Activated naive CD4-positive, alpha-beta T cell treated with Interleukin-2 at 50 U/mL for 16 hours (primary cell): ENCODE measurements at places on chromosomes 7 and 10.

GRCh38 chr10:101062232-101063049, 652 bp downstream of the KAZALD1 start:
- peak; percentile 65 for DNase-seq

DNA sequence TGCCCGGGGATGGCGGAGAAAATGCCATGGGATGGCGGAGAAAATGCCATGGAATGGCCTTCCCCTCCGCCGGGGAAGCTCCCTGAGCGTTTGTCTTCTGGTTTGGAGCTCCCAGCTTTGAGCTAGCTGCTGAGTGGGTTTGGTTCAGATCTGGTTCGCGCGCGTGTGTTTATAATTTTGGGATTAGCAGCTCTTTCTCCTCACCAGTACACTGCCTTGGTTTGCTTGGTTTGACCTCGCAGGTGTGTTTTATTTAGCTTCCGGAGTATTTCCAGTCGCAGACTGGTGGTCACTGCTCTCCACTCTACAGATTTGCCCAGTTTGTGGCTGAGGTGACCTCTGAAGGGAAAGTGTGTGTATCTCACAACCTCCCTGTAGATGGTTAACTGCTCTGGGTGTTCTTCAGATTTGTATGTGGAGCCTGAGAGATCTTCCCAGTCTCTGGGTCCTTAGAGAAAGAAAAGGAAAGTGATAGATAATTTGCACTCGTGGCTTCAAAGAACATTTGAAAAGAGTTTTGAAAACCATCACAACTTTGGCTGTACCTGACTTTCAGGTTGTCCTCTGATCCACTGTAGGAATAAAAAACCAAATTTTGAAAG, 597 bp downstream of the ZNF277 start:
- DNase-seq = no peak

GRCh38 chr10:121413951-121414350, 184.3 kb downstream of the FGFR2 start:
- no peak for DNase-seq

DNA sequence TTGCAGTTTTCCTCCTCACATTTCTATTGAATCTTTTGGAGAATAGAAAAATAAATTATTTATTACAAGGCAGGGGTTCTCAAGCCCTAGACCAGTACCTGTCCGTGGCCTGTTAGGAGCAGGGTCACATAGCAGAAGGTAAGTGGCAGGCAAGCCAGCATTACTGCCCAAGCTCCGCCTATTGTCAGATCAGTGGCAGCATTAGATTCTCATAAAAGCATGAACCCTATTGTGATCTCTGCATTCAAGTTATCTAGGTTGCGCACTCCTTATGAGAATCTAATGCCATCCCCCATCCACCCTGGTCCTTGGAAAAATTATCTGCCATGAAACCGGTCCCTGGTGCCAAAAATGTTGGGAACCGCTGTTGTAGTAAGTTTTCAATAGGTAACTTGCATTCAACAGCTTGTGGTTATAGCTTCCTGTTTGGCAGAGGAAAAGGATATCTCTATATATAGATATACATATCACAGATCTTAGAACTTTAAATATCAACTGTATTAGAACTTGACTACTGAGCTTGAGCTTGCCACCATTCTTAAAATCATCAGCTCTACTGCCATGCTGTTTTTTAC, 165.1 kb downstream of the AHR start:
- DNase-seq = no peak

- DNase-seq = no peak
Measured at GRCh38 chr7:101125989-101126650, 784 bp upstream of the SERPINE1 start.

- DNase-seq = no peak
Measured at GRCh38 chr10:75146780-75147179, 35.3 kb downstream of the SAMD8 start.

DNA sequence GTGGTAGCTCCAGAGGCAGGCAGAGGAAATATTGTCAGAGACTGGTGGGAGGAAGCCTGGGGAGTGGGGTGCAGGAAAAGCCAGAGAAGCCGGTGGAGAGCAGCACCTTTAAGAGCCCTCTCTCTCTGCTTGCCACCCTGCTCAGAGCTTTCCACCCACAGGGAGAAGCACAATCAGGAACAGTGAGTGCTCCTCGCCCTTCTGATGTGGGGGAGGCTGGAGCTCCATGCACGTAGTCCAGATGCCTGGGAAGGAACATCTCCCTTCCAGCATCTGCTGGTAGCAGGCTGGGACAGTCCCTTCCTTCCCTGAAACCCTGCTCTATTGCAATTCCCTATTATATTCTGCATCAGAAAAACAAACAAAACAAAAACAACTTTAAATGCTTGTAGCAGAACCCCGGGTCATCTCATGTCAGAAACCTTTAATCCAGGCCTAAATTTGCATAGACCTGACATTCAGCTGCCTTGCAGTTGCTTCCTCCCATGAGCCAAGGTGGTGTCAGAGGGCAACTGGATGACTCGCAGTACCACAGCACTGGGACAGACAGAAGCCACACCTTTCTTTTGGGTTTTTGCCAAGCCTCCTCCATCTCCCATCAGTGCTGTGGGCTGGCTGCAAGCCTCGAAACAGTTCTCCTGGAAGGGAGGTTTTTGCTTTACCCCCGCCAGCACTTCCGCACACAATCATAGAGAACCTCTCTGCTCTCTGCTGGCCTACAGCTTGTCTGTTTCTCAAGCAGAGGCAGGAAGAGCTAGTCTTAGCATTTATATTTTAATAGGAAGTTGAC, 13.1 kb downstream of the AVPI1 start:
- DNase-seq = no peak

DNA sequence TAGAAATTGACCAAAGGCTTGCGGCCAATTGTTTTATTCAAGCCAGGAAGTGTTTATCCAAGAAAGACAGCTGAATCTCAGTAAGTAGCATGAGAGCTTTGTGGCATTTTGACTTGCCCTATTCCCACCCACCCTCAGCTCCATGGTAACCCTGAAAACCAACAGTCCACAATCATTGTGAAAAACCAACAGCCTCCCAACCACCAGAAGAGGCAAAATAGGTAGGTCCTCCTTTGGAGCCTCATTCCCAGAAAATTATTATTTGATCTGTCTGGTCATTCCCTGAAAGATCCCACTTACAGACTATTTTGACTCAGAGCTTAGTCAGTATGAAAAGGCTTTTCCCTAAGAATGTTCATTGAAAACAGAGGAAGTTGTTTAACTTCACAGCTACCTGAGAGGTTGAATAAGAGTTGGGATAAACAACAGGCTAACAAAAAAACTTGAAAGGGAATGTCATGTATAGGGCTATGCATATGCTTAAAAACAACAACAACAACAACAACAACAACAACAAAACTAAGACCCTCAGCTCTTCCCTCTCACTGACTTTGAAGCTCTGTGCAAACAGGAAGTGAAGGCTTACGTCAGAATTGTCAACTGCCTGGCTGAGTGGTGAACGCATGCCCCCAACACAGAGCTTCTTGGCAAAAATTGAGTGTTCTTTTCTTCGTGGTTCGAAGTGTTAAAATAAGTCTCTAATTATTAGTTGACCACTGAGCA, 11.2 kb downstream of the KPNA7 start:
- DNase-seq = no peak

DNA sequence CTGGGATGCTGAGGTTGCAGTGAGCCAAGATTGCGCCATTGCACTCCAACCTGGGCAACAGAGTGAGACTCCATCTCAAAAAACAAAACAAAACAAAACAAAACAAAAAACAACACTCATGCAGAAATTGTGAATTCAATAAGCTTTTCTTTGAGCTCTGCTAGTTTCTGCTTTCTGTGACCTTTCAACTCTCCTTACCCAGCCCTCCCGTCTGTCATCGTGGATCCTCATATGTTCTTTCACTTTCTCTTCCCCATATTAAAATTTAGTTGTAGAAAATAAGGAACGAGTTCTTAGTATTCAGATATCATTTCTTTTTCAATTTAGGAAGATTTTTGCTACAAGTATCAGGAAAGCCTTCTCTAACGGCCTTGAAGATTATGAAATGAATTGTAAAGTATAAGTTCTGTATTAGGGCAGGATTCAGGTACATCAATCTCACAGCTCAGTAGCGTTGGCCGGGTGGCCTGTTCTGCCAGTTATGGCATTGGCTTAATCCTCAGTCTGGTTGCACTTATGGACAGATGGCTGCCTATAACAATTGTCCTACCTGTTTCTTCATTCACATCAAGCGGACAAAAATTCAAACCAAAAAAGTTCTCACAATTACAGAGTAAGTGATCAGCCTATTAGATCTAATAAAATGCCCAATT, 1167.0 kb downstream of the SORCS3 start:
- no peak for DNase-seq

GRCh38 chr10:87723500-87723899, 63.8 kb downstream of the PAPSS2 start:
- DNase-seq = no peak

DNA sequence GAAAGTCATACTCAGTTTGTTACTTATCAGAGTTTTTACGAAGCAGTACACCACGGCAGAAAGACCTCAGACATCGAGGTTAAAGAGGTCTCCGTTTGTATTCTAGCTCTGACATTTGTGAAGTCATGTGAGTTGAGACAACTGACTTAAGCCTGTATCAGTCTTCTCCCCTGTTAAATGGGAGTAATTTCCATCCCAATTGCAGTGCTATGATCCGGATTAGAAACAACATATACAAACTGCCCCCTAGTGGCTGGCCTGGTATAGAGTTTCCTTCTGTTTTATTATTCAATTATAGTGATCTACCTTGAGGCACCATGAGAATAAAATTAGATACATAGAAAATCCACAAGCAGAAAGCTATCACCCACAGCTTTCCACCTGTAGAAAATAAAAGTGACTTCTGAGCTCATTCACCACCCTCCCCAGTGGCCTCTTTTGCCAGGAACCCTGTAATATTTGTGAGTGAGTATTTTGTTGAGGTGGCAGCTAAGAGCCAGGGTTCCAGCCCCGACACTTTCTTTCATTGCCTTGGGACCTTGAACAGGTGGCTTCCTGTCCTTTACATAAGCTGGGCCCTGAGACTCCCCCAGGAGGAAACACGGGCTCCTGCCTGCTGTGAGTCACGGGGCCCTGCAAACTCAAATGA, 607.2 kb upstream of the MGMT start:
- no peak for DNase-seq

- no peak for DNase-seq
Measured at GRCh38 chr10:24415455-24416125, 206.7 kb downstream of the KIAA1217 start.

DNA sequence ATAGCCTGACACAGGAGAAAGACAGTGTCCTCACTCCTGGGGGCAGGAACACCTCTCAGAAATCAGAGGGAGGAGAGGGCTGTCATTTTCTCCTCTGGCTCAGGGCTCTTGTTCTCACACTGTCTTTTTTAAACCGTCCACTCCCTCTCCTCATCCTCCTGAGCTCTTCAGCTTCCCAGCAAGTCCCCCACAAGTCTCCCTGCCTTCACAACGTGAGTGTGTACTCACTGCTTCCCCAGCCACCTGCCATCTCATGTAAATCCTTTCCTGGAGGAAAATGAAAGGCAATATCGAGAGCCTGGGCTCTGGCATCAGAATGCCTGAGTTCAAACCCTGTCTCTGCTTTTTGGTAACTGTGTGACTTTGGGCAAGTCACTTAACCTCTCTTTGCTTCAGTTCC, 5.7 kb downstream of the LLCFC1 start:
- DNase-seq = no peak
